ENCODE measurements at places on chromosomes 1 and 21.
A peak's percentile ranks its signal among the peaks of the same experiment; 100 is the strongest.

GRCh38 chr1:161209790-161210409 is 5.2 kb upstream of the FCER1G start:
- peak; percentile 49 for DNase-seq

GRCh38 chr21:36769051-36769839 is 70.3 kb downstream of the SIM2 start:
- no peak for DNase-seq

DNA sequence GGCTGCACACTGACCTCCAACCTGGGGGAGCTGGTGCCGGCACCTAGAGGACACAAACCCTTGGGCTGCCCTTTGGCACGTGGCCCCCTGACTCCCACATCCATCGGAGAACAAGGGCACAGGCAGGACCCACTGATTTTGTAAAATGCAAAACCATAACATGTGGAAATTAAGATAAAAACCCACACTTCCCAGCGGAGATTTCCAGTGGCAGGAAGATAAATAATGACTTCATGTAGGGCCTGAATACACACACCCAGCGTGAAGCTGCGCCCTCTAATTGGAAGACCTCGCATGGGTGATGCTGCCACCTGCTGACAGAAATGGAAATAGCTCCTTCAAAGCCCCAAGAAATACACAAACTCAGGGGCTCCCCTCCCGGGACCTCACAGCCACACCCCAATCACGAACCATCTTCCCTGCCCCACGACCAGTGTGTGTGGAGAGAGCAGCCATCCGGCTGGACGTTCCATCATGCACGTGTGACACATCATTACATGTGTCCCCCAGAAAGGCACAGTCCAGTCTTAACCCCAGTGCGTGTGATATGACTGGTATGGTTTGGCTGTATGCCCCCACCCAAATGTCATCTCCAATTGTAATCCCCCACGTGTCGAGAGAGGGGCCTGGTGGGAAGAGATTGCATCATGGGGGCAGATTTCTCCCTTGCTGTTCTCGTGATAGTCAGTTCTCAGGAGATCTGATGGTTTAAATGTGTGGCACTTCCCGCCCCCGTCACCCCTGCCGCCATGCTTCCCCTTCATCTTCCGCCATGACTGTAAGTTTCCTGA is 5.7 kb upstream of the TPRG1L start:
- peak; percentile 78 for DNase-seq

DNA sequence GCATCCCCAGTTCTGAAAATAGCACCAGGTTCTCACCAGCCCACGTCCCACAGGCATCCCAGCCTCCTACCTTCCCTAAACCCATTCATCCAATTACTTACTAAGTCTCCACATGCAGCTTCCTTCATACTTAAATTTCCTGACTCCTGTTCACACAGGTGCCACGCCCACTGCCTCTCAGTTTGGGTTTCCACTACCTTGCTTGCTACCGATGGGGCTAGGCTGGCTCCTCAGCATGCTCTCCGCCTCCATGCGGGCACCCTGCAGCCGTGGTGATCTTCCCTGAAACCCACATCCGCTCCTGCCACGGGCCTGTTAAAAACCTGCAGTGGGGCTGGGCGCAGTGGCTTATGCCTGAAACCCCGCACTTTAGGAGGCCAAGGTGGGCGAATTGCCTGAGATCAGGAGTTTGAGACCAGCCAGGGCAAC is 70.4 kb upstream of the ANGPTL1 start:
- DNase-seq, result no peak

DNA sequence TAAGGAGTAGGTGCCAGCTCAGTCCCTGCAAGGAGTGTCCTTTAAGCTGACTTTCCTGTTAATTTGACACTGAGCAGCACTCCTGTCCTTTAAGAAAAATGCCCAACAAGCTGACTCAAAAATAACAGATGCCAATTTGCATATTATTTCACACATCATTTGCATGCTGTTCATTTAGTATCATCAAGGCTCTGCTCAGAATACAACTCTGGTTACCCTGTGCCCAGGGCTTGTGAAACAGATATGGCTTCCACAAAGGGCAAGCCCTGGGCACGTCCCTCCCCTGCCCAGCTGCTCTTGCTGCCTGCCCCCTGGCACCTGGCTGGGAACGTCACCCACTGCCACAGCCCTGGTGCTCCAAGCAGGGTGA is 10.3 kb downstream of the KCNN3 start:
- no peak for DNase-seq

DNA sequence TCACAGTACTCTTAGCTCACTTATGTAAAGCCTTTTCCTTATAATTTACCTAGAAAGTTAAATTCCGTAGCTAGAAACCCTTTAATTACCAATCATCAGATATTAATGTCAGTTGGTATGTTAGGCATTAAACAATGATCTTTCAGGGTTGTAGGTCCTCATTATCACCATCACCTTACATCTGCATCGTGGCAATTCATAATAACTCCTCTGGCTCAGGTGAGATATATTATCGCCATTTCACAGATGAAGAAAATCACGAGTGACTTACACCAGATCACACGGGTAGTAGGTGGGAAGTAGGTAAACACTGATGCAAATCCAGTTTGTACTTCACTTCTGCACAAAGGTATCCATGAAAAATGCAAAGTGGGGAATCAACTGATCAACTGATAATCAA is 639 bp downstream of the NUP133 start:
- no peak for DNase-seq

GRCh38 chr1:225424562-225425200 is 3.2 kb downstream of the LBR start:
- no peak for DNase-seq

DNA sequence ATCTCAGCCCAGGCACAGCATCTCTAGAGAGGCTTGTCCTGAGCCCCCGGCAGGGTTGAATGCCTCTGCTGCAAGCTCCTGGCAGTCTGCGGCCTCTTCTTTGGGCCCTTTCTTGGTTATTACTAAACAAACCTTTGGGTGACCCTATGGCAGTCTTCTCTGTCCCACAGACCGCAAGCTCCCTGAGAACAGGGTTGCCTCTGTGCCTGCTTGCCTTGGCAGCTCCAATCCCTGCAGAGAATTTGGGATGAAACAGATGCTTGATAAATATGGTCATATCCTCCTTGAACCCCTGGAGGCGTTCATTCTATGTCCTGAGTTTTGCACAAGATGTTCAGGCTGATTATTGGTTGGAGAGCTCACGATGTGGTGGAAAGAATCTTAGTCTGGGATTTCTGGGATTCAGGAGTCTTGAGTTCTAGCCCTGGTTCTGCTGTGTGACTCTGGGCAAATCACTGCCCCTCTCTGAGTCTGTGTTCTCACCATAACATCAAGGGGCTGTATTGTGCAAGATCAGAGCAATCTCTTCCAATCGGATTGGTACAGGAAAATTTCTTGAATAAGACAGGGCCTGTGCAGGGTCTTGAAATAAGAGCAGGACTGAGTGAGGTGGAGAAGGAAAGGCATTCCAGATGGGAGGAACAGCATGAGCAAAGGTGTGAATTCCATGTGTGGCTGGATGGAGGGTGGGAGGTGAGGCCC is 49.6 kb downstream of the EDN2 start:
- DNase-seq, result no peak

- no peak for DNase-seq
Observed at GRCh38 chr1:162252214-162252613, 124.4 kb downstream of the SPATA46 start.

DNA sequence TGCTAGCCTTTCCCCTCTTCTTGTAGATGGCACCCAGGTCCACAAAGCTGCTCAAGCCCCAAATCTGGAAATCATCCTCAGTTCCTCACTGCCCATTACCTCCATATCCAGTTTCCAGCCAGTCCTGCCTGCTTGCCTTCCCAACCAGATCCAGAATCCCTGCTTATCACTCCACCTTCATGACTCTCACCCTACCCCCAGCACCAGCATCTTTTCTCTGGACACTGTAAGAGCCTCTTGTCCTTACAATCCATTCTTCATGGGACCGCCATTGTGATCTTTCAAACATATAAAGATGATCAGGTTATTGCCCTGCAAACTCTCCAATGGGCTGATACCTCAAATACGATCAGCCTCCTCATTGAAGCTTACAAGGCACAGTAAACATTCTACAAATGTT is 23.5 kb upstream of the NPL start:
- DNase-seq, result no peak

GRCh38 chr1:174877208-174877673 is 122.5 kb upstream of the CACYBP start:
- no peak for DNase-seq

DNA sequence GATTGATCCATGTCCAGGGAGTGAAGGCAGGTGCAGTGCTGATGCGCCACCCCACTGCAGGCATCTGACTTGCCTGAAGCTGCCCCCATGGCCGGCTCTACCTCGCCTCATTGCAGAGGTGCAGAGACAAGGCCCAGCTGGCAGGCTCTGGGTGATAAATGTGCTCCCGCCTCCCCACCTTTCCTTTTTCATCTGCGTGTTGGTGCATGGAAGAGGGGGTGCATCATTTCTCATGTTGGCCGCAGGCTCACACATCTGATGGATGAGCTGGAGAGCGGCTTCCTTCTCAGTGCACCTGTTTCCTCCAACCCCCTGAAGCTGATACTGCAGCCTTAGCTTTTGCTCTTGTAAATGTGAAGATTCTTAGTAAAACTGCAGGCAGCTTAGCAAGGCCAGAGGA is 306.0 kb upstream of the KAZN start:
- no peak for DNase-seq

DNA sequence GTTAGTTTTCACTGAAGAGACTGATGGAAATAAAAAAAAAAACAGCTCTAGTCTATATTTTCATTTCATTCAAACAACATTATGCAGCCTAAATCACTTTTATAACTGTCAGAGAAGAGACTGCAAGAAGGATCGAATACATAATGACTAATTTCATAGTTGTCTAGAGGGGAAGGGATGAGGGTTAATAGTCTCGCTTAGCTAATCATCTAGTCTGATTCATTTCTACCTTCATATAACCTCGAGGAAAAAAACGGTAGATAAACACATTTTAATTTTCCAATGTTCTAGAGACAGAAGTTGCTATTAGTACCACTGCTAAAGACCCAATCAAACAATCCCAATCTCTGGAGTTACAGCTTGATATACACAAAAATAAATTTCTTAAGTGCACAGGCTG is 3.5 kb downstream of the FUBP1 start:
- DNase-seq, result no peak

GRCh38 chr21:24826822-24827221 is 780.5 kb downstream of the MRPL39 start:
- no peak for DNase-seq

- no peak for DNase-seq
Observed at GRCh38 chr1:154720328-154721297, 112.6 kb upstream of the ADAR start.

DNA sequence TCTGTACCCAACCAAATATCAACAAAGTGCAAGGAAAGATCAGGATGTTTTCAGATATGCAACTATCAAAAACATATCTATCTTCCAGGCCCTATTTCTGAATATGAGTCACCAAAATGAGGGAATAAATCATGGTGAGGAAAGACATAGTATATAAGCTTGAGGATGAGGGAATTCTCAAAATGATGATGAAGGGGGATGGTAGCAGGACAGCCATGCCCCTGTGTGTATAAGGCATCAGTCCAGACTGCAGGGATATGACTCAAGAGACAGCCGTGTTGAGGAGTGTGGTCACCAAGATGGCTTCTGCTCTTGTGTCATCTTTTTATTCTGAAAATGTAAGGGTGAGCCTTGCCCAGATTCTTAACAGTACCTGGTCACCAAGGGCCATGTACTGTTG is 4.4 kb upstream of the WDR64 start:
- no peak for DNase-seq

GRCh38 chr1:216532251-216532798 is 109.1 kb upstream of the USH2A start:
- DNase-seq, result no peak

DNA sequence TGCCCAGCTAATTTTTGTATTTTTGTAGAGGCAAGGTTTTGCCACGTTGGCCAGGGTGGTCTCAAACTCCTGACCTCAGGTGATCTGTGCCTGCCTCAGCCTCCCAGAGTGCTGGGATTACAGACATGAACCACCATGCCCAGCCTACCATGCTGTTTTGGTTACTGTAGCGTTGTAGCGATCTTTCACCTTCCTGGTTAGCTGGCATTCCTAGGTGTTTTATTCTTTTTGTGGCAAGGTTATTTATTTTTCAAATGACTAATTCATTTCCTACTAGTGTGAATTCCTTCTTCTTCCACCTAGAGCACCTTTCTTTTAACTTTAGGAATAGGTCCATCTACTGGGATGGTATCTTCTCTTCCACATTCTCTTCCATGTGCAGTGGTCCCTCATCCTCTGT is 29.3 kb downstream of the TMEM200B start:
- DNase-seq, result no peak

DNA sequence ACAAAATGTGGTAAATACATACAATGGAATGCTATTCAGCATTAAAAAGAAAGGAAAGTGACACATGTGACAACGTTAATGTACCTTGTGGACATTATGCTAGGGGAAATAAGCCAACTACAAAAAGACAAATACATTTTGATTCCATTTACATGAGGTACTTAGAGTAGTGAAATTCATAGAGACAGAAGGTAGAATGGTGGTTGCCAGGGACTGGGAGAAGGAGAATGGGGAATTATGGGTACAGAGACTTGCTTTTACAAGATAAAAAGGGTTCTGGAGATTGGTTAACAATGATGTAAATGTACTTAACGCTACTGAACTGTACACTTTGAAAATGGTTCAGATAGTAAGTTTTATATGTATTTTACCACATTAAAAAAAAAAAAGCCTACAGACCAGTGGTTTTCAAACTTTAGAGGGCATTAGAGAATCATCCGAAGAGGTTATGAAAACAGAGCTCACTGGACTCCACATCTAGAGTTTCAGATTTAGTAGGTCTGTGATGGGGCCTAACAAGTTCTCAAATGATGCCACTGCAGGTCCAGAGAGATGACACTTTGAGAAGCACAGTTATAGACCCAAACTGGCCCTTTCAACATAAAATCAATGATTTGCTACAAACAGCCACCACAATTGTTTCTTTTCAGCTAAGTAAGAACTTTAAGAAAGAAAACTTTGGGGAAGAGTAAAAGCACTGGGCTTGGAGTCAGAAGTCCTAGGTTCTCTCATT is 9.6 kb upstream of the ADCY10 start:
- DNase-seq, result no peak

- no peak for DNase-seq
Observed at GRCh38 chr1:172324761-172325160, 95.7 kb upstream of the C1orf105 start.

GRCh38 chr21:29418813-29419212 is 120.1 kb downstream of the BACH1 start:
- DNase-seq, result no peak

DNA sequence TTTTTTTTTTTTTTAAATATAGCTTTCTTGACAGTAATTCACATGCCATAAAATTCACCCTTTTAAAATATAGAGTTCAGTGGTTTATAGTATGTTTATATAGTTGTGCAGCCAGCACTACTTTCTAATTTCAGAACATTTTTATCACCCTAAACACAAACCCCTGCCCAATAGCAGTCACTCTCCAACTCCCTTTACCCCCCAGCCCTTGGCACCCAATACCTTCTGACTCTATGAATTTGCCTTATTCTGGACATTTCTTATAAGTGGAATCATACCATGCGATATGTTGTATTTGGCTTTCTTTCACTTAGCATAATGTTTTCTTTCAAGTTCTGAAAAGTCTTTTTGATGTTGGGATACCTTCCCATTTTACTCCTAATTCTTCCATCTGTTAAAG is 42.5 kb upstream of the NEXN start:
- no peak for DNase-seq

Measured in T-cell (primary cell).